Erythroblast (primary cell): ENCODE measurements at places on chromosomes 16 and 17.

DNA sequence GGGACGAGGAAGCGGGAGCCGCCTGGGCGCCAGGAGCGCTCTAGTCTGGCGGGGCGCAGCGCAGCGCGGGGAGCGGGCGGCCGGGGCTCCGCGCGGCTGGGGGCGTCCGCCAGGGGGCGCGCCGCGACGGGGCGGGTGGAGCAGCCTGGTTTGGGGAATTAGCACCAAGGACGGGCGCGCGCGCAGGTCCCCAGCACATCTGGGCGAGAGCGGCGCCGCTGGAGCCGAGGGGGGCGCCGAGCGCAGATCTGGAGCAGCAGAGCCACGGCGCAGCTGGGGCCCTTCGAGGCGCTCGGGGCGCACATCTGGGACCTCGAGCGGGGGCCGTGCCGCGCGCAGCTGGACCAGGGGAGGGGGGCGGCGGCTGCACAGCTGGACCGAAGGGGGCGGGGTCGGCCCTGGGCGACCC lies at the start of gene NXPH3:
Gene NXPH3 (plus strand): TSS at position 193 of the 409 bp plus-strand sequence. CDS start 349 bp downstream, outside the sequence.
- peak; percentile 73 for DNase-seq

DNA sequence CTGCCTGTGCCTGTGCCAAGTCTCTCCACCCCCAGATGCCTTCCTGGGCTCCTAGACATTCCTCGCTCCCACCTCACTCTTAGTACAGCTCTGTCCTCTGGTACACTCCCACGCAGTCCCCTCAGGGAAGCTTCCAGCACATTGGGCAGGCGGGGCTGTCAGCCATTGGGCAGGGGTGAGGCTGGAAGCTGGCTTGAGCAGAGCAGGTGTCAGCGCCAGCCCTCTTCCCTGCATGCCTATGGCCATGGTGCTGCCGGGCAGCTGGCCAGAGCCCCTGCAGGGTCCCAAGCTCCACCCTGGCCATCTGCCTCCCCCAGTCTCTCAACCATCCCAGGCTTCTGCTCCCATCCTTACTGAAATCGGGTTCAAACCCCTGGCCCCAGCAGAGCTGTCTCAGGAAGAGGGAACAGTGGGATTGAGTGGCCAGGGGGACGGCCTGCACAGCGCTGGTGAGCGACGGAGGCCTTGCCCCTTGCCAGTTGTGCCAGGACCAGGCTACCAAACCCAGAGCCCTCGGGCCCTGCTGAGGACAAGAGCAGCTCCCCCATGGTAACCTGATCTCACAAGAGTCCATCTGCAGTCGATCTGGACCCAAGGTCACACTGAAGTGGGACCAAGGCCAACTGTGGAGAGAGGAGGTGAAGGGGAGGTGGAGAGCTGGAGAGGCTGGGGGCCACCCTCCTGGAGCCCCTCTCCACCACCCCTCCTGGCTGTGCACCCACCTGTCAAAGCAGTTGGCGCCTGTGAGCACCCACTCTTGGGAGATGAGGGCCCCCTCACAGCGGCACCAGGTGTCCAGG lies 2.4 kb upstream of the B9D1 start:
- DNase-seq = no peak

GRCh38 chr17:81419886-81420768 lies 24.9 kb downstream of the BAHCC1 start:
- no peak for DNase-seq

GRCh38 chr17:81460856-81461460 lies 51.6 kb downstream of the ACTG1 start:
- no peak for DNase-seq

DNA sequence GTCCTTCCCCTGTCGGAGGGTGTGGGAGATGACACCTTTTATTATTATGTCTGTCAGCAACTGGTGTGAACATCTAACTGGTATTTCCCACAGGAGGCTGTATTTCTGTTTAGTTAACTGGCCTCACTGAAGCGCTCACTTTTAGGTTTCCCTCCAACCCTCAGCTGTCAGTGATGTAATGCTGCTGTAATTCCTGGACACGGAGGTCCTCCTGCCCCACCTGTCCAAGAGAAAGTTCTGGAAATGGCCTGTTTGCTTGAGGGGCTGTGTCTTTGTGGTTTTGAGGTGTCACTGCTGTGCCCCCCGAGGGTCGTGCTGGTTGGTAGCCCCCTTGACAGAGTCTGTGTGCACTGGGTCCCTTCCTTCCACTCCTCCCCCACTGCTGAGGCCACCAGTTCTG lies 11.5 kb downstream of the KCNJ12 start:
- DNase-seq = no peak

- no peak for DNase-seq
These were observed 59.6 kb upstream of the CACNG5 start for GRCh38 chr17:66775271-66775670.

DNA sequence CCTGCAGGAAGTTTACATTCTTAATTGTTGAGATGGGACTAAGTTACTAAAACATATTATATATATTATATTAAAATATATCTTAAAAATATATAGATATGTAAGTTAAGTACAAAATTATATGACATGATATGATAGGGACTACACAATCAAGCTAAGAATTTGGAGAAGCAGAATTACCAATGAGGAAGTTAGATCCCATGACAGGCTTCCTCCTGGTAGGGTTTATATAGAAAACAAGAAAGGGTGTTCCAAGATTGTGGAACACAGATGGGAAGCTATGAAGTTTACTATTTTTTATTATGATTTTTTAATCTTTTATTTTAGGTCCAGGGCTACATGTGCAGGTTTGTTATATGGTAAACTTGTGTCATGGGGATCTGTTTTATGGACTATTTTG lies 260.8 kb upstream of the ZFHX3 start:
- DNase-seq = no peak

DNA sequence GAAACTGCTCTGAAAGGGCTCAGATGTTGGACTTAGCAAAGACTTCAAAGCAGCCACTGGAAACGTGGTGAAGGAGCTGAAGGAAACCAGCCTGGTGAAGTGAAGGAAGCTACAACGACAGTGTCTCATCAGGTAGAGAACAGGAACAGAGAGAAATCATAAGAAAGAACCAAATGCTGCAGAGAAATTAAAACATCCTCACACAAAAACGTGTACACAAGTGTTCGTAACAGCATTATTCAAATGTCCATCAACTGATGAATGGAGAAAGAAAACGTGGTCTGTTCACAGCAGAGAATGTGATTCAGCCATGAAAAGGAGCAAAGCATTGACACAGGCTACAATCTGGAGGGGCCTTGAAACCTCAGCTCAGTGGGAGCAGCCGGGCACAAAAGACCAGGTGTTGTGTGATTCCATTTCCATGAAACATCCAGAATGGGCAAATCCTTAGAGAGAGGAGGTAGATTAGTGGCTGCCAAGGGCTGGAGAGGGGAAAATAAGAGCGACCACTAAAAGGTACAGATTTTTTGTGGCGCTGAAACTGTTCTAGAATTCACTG lies 26.9 kb downstream of the IFT140 start:
- no peak for DNase-seq

DNA sequence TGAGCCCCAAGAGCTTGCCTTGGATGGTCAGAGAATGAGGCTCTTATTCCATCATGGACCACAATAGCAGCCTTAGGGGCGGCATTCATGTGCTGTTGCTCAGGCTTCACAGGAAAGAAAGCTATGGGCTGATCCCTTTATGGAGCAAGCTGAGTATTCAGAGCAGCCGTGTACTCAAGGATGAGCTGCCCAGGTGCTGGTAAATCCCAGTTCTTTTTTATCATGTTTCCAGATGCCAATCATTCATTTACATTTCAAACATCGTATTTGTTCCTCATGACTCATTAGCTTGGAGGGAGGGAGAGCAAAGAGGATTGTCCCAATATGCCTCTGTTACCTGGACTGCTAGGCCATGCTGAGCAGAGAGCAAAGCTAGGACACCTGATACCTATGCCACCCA lies 475.7 kb downstream of the SHISA9 start:
- no peak for DNase-seq
